IPS-NIHi11 (cell line): ENCODE measurements at places on chromosomes 6 and 20.
A peak's percentile ranks its signal among the peaks of the same experiment; 100 is the strongest.

DNA sequence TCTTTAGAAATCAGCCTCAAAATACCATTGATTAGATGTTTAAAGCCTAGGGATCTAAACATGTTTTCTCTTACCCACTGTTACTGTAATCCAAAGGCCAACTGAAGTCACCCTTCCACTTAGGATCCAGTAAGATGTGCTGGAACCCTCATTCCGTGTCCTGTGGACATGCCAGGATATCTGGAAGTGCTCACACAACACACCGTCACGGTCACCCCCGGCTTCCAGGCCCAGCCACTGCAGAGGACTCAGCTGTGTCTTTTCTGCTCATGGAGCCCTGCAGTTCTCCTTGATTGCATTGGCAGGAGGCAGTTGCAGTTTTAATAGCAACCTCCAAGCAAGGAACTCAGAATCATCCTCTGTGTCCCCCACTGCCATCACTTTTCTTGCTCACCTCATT is 93.3 kb downstream of the CAP2 start:
- DNase-seq: no peak

DNA sequence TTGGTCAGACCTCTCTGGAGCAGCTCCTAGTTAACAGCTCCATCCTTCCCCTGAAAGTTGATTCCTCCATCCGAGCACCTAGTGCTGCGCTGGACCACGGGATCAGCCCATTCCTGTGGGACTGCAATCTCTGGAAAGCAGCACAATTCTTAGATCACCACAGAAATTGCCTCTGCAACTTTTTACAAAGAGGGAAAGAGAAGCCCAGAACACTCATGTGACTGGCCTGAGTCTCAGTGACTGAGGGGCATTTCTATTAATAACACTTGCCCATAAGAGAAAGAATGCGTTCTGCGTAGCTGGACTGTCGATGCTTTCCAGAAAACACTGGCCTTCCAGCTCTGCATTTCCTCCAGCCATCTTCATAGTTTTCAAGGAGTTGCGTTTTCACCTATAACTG is 18.3 kb downstream of the MPC1 start:
- DNase-seq: no peak

DNA sequence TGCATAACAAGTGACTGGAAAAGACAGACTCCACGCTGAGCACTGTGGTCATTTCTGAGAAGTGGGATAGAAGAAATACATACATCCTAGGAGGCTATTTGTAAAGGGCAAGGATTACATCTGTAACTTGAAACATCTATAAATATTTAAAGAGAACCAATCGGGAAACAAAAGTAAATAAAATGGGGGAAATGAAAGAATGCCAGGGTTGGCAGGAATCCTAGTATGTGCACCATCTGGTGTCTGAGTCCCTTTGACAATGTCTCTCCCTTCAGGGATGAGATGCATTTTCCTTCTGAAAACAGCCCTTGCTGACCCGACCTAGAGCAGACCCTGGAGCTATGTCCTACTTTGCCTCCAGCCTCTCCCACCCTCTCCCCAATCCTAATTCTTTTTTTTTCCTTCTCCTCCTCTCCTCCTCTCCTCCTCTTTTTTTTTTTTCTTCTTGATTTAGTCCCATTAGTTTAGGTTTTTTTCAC is 53.2 kb downstream of the VSTM2L start:
- no peak for DNase-seq

DNA sequence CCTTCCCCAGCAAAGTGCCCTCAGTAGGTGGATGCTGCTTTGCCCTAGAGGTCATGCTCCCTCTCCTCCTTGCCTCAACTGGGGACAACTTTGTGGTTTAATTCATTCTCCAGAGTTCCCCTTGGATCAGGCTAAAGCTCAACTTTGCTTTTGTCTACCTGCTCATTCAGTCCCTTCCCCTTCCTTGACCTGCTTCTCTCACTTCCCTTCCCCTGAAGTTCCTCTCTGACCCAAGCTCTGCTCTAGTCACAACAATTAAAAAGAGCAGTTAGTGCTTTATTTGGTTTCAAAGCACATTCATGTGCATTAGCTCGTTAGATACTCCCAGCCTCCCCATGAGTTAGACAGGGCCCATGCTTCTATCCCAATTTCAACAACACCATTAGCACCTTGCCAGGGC is 71.3 kb downstream of the DZANK1 start:
- DNase-seq: no peak

DNA sequence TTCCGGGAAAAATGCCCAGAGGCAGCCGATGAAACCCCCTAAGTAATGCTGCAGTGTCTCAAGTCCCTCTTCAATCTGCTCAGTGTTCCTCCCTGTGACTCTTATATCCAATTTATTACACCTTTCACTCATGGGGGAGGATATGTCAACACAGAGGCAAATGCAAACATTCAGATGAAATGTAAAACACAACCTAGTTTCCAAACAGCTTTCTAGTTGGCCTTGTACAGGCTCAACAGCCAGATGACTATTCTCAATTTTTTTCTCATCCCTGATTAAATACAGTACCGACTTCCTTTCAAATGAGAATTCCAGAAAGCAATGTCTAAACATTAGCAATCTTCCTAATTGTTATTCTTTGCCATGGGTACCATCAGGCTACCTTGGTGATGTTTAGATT is 65.0 kb downstream of the BLOC1S5 start:
- no peak for DNase-seq

DNA sequence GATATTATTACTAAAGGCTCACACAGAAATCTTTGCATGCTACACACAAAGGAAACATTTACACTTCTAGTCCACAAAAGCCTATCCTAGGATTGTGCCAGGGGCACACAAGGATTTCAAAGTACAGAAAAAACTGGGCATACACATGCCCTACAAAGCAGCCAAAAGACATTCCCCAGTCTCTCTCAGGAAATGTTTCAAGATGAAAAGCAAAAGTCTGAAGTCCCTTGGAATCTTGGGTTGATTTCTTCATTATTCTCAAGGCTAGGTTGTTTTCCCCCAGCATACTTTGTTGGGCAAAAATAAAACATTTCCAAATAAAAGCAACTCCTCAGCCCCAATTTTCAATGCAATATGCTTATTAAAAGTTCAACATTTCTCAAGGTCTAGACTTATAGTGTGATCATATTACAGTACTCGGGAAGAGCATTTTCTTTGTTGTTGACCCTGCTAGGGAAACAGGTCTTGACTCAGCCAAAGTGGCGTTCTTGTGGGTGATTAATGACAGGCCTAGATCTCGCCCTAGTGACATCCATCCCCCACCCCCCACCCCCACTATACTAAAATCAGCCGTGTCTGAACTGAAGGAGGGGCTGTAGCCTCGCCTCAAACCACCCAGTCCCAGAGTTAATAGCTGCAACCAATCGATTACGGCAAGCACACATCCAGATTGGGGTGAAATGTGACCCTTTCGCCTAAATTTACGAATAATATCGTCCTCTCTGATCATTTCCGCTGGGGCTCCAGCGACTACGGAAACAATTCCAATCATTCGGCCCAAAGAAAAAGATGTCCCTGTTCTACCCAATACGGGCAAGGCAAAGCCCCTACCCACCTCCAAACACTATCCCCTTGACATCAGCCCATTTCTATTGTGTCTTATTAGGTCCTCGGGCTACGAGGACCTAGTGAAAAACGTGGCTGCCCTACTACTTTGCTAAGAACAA is 1.4 kb downstream of the AKIRIN2 start:
- peak; percentile 30 for DNase-seq

DNA sequence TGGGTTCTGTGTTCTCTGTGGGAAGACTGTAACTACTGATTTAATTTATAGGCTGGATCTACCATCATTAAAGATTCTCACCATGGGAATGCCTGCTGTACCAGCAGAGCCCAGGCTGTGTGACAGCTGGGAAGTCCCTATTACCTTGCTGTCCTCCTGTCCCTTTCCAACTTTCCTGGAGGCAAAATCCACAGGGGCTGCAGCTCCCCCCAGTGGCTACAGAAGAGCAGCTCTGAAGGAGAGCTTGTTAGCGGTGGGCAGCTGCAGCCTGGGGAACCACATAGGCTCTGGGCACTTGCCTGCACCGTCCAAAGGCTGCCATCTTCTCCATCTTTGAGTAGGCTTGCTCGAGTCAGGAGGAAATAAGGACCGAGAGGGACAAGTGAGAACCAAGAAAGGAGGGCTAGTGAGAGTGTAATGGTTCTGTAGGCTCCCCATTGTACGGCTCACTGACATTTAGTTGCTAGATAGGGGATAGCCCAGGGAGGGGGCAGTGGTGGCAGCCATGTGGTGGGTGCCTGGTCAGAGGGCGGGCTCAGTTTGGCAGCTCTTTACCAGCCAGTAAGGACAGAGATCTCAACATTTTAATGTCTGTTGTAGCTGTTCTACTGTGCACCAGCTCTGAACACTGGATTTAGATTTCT is 155.1 kb upstream of the MLIP start:
- peak; percentile 78 for DNase-seq

- DNase-seq: no peak
These were observed 200.5 kb upstream of the FOXQ1 start for GRCh38 chr6:1111361-1111760.

DNA sequence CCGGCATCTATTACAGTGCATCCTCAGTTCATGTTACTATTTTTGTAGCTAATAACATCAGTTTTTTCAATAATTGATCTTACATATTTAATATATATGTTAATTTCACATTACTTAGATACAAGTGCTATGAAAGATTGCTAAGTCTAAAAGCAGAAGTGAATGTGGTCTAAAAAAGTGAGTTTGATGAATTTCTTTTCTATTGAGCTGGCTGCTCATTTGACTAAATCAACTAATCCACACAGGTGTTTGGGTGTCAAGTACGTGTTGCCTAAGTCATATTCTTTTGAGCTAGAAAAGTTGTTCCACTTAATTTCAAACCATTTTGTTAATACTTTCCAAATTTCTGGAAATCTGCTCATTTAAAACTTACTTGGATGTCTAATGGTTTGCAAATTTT is 46.6 kb upstream of the EZR start:
- DNase-seq: no peak

DNA sequence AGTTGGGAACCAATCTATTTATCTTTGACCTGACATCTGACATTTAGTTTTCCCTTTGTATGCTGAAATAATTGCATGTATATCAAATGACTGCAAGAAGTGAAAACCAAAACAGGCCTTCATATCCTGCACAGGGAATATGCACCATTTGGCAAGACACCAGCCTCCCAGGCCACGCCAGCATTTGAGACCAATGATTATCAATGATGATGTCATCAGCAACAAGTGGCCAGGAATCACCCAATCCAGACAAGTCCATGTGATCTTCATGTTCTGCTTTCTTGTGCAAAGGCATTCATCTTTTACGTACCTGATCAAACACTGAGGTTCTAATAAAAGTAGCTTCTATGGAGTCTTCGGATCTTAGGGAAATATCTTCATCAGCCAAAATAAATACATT is 107.4 kb upstream of the TENT5A start:
- no peak for DNase-seq

- no peak for DNase-seq
These were observed 494.6 kb upstream of the ID4 start for GRCh38 chr6:19342616-19343015.

DNA sequence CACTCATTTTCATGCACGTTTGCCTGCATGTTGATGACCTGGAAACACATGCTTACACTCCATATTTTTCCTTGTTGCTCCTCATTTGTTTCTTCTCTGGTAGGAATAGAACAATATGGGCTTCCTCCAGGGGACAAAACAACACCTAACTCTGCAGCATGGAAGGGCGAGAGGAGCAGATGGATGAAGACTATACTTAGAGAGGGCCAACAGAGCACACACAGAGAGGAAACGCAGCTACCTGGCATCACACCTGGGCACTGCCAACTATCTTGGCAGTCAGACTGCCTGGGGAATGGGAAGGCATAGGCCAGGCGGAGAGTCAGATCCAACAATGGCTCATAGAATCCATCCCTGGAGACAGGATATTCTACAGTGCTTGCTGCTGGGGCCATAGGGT is 290.9 kb downstream of the CD83 start:
- DNase-seq: no peak

- DNase-seq: no peak
These were observed 226.1 kb upstream of the GMDS start for GRCh38 chr6:2471472-2471871.

DNA sequence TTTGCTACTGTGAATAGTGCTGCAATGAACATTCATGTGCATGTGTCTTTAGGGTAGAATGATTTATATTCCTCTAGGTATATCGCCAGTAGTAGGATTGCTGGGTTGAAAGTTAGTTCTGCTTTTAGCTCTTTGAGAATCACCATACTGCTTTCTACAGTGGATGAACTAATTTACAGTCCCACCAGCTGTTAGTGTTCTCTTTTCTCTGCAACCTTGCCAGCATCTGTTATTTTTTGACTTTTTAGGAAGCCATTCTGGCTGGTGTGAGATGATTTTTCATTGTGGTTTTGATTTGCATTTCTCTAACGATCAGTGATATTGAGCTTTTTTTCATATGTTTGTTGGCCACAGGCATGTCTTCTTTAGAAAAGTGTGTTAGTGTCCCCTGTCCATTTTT is 40.0 kb downstream of the PLG start:
- DNase-seq: no peak

DNA sequence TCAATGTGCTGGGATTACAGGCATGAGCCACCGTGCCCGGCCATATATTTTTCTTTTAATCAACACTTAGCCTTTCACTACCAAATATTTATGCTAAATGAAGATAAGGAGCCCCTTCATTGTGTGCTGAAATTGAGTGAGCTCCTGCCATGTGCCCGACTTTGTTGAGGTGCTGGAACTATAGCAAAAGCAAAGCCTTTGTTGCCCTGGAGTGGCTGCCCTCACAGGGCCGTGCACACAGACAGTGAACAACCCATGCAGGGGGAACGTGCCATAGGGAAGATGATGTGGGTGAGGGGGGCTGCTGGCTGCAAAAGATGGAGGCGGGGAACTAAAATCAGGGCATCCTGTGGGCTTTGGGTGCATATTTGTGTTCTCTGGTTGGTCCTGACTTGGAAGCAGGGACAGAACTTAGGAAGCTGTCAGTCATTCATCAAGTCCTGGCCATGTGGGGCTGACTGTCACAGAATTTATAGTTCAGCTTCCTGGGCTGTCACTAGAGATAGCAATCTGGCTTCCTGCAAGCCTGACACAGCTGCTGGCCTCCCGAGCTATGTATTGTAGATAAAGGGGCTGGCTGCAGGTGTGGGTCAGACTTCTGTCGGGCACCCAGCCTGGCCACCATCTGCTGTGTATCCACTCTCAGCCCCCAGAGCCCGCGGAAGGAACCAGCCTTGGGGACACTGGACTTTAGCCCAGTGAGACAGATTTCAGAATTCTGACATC is 56.8 kb upstream of the MPC1 start:
- no peak for DNase-seq

GRCh38 chr6:170279977-170280688 is 10.7 kb downstream of the DLL1 start:
- peak; percentile 61 for DNase-seq
